ENCODE measurements at places on chromosomes 7 and 10.
A peak's percentile ranks its signal among the peaks of the same experiment; 100 is the strongest.

GRCh38 chr10:6182454-6183098, 20.2 kb upstream of the PFKFB3 start:
- no peak for DNase-seq

DNA sequence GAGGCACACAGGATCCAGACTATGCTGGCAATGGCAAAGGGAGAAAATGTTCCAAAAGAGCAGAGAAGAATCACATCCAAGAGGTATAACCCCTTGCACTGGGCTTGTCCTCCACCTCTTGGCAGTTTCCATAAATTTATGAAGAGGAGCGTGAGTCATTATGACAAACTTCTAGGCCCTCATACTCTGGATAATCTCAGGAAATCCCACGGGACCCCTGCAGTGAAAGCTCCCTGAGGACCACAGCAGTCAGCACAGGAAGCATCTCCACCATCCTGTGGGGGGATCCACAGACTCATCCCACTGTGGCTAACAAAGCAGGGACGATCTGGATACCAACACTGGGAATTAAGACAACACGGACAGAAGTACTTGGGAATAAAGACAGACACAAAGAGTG, 30.3 kb upstream of the GPAM start:
- DNase-seq, result no peak

GRCh38 chr7:73907554-73908122, 46.7 kb downstream of the TMEM270 start:
- no peak for DNase-seq

- no peak for DNase-seq
Observed at GRCh38 chr10:108817135-108817534, 1106.2 kb downstream of the XPNPEP1 start.

DNA sequence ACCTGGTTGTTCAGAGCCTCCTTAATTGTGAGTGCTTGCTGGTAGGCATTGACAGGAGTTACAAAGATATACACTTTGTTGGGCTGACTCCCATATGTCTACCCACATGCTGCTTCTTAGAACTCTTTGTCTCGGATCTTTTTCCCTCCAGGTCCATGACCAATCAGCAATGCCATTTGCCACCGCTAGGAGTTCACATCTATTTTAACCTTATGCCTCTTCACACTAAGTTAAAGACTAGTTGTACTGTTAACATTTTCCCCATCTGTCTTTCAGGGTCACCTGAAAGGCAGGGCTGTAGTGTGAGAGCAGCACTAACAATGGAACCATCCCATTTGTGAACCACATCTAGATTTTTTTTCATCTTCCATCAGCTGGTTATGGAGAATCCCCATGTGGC, 226.7 kb upstream of the NPY start:
- no peak for DNase-seq

DNA sequence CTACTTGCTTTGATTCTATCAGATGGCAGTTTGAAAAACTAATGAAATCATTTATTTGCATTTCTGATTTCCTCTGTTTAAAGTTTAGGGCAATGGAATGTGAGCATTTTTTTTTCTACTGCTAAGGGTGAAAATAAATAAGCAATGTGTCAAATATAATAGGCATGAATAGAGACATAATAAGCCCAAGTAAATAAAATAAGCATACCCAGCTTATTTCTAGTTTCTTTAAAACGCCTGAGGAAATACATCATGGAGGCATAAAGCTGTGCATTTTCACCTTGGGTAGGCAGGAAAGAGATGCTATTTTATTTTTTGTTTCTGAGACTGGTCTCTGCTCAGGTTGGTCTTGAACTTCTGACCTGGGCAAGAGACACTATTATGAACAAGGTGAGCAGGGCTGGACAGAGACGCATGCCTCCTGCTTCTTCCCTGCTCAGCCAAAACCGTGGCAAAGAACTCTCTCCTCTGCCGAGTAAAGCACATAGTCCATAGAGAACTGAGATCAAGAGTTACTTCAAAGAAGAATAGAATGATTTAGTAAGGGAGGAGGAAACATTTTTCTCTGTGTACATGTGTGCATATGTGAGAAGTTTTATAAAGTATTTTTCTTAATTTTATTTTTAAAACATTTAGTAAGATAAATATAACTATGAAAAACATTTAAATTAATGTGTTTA, 138.1 kb downstream of the GNAI1 start:
- DNase-seq, result no peak

DNA sequence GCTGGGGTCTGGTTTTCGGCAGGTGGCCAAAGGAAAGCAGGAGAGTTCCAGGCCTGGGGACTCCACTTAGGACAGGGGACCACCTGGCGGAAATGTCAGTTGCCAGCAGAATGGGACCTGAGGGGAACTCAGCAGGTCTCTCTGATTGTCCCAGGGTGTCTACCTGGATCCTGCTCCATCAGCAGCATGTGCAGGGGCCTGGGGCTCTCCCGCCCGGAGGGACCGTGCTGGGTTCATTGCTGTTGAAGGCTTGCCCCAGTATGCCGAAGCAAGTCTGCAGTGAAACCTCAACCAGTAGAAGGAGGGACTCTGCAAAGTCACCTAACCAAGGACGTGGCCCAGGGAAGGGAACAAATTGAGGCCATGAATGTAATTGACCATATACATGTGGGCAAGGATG, 506.5 kb upstream of the MKI67 start:
- DNase-seq, result no peak

- peak; percentile 64 for DNase-seq
Observed at GRCh38 chr10:19168584-19168983, 120.0 kb downstream of the MALRD1 start.

- no peak for DNase-seq
Observed at GRCh38 chr10:32199714-32200394, 143.6 kb upstream of the KIF5B start.

GRCh38 chr10:132450825-132451505, 54.0 kb downstream of the PWWP2B start:
- no peak for DNase-seq

GRCh38 chr7:14691597-14692203, 210.9 kb downstream of the DGKB start:
- peak; percentile 68 for DNase-seq

DNA sequence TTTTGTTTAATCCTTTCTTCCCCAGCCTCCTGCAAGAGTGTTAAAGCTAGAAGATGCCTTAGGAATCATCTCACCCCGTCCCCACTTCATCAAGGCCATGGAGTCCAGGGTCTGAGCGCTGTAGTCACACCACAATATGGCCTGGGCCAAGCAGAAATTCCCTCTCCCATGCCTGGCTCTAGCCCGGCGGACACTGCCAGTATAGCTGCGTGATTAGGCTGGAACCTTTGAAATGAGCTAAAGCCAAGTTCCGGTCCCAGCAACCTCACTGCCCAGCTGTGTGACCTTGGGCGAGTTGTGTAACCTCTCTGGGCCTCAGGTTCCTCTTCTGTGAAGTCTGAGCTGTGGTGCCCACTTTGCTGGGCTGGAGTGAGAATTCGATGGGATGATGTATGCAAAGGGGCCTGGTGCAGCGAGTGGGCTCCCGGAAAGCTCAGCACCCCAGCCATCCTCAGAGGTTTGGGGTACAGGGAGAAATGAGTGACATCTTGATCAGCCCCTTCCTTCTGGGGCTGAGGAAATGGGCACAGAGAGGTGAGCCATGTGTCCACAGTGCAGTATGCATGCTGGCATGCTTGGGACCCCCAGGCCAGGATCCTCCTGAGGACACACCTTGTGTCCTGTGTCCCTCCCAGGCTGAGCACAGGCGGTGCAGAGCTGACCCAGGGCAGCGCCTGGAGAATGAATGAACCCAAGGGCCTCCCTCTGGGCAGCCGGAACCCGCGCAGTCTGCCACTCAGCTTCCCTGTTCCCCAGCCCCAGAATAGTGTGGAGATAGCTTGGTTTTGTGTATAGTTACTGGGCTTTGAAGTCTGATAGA, 118.6 kb downstream of the ZMIZ1 start:
- DNase-seq, result no peak

GRCh38 chr7:66964411-66964810, 31.0 kb downstream of the SBDS start:
- no peak for DNase-seq

Data from neural progenitor cell (in vitro differentiated cells).